ENCODE measurements at places on chromosomes 5 and 9. TPM values are rescaled to one million over a fixed set of nuclear protein-coding genes. Genes with fewer than 3 reads are reported as not detected.
A peak's percentile ranks its signal among the peaks of the same experiment; 100 is the strongest.

Gene TMEFF1
- 6.1 TPM for total RNA-seq

DNA sequence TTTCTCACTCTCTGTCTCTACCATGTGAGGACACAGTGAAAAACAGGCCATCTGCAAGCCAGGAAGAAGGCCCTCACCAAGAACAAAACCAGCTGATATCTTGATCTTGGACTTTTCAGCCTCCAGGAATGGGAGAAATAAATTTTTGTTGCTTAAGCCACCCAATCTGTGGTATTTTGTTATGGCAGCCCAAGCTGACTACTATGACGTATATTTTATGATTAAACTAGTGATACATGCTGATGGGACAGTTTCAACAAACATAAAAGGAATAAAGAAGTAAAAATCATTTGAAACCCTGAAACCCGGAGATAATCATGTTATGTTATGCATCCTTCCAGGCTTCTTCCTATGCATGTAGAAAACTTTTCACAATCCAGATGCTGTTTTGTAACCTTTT, 71.5 kb upstream of the ERBIN start:
- H3K4me3 ChIP-seq = no peak overlapping the region
- DNase-seq = no peak
- no peaks in the 10 kb centered on the region for H3K4me1 ChIP-seq
- H3K36me3 ChIP-seq = no peaks in the 10 kb centered on the region

DNA sequence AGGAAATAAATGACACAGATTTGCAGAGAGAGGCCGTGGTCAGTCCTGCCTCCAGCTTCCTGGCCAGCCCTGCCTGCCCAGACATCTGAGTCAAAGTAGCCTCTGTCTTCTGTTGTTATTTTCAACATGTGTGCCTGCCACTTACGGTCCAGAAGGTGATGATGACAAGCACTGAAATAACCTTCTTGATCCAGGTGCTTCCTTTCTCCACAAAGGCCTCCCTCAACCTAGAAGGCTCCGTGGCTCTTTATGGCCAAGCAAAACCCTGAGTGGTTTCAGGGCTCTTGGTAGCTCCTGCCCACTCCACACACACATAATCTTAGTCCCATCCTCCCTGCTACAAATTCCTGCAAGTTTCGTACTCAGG, 34.1 kb upstream of the SLC6A19 start:
- no peak overlapping the region for H3K4me3 ChIP-seq
- no peaks in the 10 kb centered on the region for H3K36me3 ChIP-seq
- no peak for DNase-seq
- no peaks in the 10 kb centered on the region for H3K27me3 ChIP-seq
- no peaks in the 10 kb centered on the region for H3K4me1 ChIP-seq
- H3K27ac ChIP-seq = no peak overlapping the region

Gene EEIG1
- total RNA-seq = 22.7 TPM

Gene MSMP
- not detected for total RNA-seq

DNA sequence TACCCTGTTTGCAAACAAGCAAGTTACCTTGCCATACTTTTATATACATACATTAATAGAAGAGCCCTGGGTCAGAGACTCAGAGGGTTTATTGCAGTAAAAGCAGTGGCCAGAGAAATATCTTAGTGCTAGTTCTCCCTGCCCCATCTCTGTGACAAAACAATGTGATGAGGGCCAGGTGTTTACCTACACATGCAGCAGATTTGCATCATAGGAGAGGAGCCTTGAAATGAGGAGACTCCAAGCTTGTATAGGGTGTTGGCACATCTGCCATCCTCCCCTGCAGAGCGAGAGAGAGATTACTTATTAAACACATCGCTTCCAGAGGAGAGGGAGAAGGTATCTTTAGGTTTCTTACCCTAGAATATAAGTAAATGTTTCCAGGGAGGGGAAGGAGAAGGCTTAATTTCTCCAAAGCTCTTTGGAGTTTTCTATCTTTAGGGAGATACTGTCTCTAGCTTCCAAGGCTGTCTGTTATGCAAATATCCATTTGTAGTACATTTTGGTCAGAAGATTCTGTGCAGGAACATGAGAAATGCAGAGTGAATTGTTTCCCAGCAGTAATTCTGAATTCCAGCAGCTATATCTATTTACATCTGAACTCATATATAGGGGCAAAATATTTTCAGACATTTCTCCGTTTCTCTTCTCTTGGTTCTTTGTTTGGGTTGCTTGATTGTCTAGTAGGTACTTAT, 15.7 kb downstream of the FER start:
- H3K27ac ChIP-seq = no peak overlapping the region
- no peaks in the 10 kb centered on the region for H3K27me3 ChIP-seq
- H3K4me1 ChIP-seq = peaks cover 21% of the 10 kb centered on the region
- no peak overlapping the region for H3K4me3 ChIP-seq
- no peak for DNase-seq

DNA sequence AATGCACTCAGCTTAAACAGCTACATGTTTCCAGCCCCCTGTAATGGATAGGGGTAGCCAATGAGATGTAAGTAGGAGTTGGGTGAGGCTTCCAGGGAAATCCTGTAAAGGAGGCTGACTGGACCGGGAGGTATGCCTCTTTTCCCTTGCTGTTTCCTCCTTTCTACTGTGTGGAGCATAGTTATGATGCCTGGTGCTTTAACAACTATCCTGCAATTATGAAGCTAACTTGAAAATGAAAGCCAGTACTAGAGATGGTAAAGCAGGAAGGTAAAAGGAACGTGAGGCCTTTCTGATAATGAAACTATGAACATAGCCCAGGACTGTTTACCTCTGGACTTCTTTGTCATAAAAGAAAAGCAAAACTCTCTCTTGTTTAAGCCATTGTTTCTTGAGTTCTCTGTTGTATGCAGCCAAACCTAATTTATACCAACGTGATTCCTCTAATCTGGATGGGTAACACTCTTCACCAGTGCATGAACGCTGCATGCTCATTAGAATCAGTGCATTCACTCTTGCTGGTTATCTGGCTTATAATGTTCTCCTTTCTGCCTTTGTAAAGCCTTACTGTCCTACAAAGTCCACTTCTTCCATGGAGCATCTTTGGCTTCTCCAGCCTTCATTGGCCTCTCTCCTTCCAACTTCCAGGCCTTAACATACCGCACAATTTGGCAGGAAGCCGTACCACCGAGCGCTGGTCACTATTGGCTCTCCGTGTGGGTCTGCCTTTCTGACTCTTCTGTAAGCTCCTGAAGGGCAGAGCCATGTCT, 8.3 kb upstream of the ARHGEF28 start:
- no peak overlapping the region for H3K27ac ChIP-seq
- H3K4me3 ChIP-seq = no peak overlapping the region
- H3K27me3 ChIP-seq = no peaks in the 10 kb centered on the region
- no peaks in the 10 kb centered on the region for H3K4me1 ChIP-seq

GRCh38 chr9:31612336-31613030, 772.0 kb upstream of the ACO1 start:
- H3K27ac ChIP-seq = no peak overlapping the region
- no peaks in the 10 kb centered on the region for H3K36me3 ChIP-seq
- H3K27me3 ChIP-seq = no peaks in the 10 kb centered on the region
- no peak for DNase-seq
- H3K4me3 ChIP-seq = no peak overlapping the region
- no peaks in the 10 kb centered on the region for H3K4me1 ChIP-seq

Gene ANXA2R
- 1.8 TPM for total RNA-seq

- DNase-seq = no peak
- H3K36me3 ChIP-seq = no peaks in the 10 kb centered on the region
- H3K27me3 ChIP-seq = no peaks in the 10 kb centered on the region
Observed at GRCh38 chr9:90880669-90881068, 79.0 kb downstream of the SYK start.

DNA sequence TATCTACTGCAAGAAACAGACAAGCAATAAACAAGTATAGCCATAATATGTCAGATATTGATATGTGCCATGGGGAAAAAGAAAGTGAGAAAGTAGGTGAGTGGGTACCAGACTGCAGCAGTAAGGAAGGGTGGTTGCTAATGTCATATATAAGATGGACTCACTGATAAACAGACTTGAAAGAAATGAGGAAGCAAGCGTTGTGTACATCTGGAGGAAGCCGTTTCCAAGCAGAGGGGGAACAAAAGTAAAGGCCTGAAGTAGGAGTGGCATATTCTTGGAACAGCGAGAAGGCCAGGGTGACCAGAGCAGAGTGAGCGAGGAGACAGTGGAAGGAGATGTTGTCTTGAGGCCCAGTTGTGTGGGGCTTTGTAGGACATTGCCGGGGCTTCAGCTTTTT, 142.2 kb upstream of the MAP3K1 start:
- DNase-seq = no peak
- H3K4me3 ChIP-seq = no peak overlapping the region
- no peak overlapping the region for H3K27ac ChIP-seq
- no peaks in the 10 kb centered on the region for H3K36me3 ChIP-seq
- H3K27me3 ChIP-seq = no peaks in the 10 kb centered on the region

Gene GHR
- total RNA-seq = 13.7 TPM

Gene PRSS3
- total RNA-seq = 8.9 TPM

Gene SPAG8
- total RNA-seq = 2.8 TPM

DNA sequence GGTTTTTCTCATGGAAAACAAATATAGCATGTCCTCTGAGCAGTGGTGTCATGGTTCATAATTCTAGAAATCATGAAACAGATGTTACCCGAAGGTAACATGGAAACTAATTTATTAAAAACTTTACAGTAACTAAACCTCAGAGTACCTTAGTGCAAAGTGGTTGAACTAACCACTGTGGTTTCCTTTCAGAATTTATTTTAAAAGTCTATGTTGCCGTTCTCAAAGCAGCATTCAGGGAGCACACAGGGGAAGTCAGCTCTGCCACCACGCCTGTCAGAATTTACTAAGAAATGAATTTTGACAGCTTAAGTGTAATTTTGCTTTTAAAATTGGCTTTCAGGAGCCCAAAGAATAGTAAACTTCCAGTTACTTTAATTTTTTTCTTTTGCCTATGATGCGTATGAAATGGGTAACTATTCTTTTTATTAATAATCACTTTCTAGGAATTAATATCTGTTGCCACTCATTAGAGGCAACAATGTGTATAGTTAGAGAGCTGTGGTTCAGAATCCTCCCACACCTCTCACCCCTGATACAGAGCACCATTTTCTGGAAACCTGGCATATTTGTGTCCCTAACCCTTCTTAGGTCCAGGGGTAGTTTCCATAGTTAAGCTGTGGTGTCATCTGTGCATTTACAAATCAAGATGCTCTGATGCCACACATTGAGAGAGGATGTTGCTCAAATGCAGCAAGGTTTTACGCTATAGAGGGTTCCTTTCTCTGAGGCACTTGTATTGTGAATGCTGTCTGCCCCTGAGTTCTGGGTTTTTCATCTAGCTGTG, 202.6 kb downstream of the ZSWIM6 start:
- H3K27ac ChIP-seq = no peak overlapping the region
- no peak for DNase-seq
- H3K36me3 ChIP-seq = peaks cover 7% of the 10 kb centered on the region
- no peaks in the 10 kb centered on the region for H3K27me3 ChIP-seq
- H3K4me3 ChIP-seq = no peak overlapping the region

DNA sequence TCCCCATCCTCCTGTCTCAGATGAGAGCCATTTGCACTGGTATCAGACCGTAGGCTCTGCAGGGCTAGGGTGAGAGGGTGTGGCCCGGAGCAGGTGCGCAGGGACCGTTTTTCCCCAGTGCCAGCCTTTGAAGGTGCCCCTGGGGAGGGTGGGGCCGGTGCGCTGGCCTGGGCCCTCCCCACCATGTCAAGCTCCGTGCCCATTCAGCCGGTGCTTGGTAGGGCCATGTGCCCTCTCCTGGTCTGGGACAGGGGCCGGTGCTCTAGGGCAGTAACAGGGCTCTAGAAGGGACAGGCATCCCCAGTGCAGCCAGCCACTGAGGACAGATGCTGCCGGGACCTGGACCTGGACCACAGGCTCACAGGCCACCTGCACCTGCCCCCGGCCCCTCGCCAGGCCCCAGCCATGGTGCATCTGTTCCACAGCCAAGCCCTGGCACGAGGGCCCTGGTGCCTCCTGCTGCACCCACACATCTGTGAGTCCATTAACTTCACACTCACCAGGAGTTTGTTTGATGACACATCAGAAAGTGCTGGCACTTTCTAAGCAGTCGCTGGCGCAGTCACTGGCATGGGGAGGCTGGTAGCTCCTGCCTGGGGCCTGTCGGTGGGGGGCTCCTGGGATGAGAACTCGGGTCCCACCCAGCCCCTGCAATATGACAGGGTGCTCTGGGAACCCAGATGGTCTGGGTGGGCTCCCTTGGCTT, 5.0 kb upstream of the QRFP start:
- no peaks in the 10 kb centered on the region for H3K4me1 ChIP-seq
- H3K4me3 ChIP-seq = no peak overlapping the region
- H3K27ac ChIP-seq = no peak overlapping the region
- no peak for DNase-seq
- peaks cover 33% of the 10 kb centered on the region for H3K27me3 ChIP-seq

DNA sequence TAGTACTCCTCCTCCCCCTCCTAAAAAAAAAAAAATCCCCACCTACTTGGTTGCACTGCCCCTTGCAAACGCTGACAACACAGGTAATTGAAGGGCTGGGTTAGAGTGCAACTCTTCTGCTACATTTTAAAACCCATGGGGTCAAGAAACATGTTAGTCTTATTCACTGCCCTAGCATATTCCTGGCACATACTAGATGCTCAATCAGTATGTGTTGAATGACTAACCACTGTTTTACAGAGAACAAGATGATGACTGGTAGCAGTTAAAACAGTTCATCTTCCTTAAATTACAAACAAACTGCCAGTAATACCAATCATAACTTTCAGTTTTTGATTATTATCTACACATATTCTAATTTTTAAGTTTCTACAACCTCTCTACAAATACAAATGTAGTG, 124.4 kb downstream of the NFIB start:
- H3K4me3 ChIP-seq = no peak overlapping the region
- H3K27me3 ChIP-seq = no peaks in the 10 kb centered on the region
- H3K4me1 ChIP-seq = peaks cover 28% of the 10 kb centered on the region
- no peak overlapping the region for H3K27ac ChIP-seq
- no peaks in the 10 kb centered on the region for H3K36me3 ChIP-seq

DNA sequence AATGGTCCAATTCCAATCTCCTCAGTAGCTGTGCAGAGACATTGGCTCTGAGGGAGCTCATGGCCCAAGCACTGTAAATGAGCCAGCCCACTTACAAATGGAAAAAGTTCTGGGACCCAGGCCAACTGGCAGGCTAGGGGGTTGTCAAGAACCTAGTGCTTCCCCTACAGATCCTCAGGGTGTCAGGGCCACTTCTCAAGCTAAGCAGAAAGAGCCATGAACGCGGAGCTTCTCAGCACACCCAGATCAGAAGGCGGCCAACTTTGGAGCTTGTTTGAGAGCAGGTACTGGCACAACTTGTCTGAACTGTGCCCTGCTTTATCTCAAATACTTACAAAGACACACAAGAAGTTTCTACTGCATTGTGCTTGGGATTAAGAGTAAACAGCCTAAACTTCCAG, 17.5 kb downstream of the TLE1 start:
- peak; percentile 99 for DNase-seq
- H3K36me3 ChIP-seq = no peaks in the 10 kb centered on the region
- no peak overlapping the region for H3K4me3 ChIP-seq
- peak overlapping the region; percentile 66 for H3K27ac ChIP-seq
- no peaks in the 10 kb centered on the region for H3K27me3 ChIP-seq
- H3K4me1 ChIP-seq = no peaks in the 10 kb centered on the region

Gene TAF11L5
- not detected for total RNA-seq

Gene IL13
- total RNA-seq = not detected

GRCh38 chr9:115127191-115127817, 9.3 kb upstream of the TNC start:
- peaks cover 9% of the 10 kb centered on the region for H3K4me1 ChIP-seq
- H3K36me3 ChIP-seq = no peaks in the 10 kb centered on the region
- no peaks in the 10 kb centered on the region for H3K27me3 ChIP-seq
- H3K4me3 ChIP-seq = no peak overlapping the region
- peak overlapping the region; percentile 45 for H3K27ac ChIP-seq
- DNase-seq = no peak

GRCh38 chr9:133238851-133239532, 29.9 kb upstream of the OBP2B start:
- no peaks in the 10 kb centered on the region for H3K36me3 ChIP-seq
- H3K27ac ChIP-seq = peak overlapping the region; percentile 54
- no peak for DNase-seq
- peaks cover 27% of the 10 kb centered on the region for H3K27me3 ChIP-seq
